CD8-positive, alpha-beta T cell (primary cell): ENCODE measurements at places on chromosomes 6 and 20. TPM values are rescaled to one million over a fixed set of nuclear protein-coding genes. Genes with fewer than 3 reads are reported as not detected.

OR2B6 gene
- not detected for total RNA-seq

ATG5 gene
- 28.7 TPM for total RNA-seq

MAFB gene
- 0.44 TPM for total RNA-seq

HLA-DMB gene
- 8.9 TPM for total RNA-seq

IMPG1 gene
- total RNA-seq, result not detected

GNAS-AS1 gene
- not detected for total RNA-seq

TMC2 gene
- total RNA-seq, result not detected

BTNL2 gene
- not detected for total RNA-seq

NRN1 gene
- not detected for total RNA-seq

ALDH8A1 gene
- total RNA-seq, result 0.43 TPM

FKBP5 gene
- 27.1 TPM for total RNA-seq

PLCB1 gene
- 5.0 TPM for total RNA-seq

PLN gene
- not detected for total RNA-seq

AIF1 gene
- total RNA-seq, result 71.2 TPM

GCNT2 gene
- total RNA-seq, result 1.1 TPM

PMEPA1 gene
- 22.4 TPM for total RNA-seq

ZMYND8 gene
- total RNA-seq, result 27.0 TPM
